ENCODE measurements at places on chromosomes 5 and 9.

DNA sequence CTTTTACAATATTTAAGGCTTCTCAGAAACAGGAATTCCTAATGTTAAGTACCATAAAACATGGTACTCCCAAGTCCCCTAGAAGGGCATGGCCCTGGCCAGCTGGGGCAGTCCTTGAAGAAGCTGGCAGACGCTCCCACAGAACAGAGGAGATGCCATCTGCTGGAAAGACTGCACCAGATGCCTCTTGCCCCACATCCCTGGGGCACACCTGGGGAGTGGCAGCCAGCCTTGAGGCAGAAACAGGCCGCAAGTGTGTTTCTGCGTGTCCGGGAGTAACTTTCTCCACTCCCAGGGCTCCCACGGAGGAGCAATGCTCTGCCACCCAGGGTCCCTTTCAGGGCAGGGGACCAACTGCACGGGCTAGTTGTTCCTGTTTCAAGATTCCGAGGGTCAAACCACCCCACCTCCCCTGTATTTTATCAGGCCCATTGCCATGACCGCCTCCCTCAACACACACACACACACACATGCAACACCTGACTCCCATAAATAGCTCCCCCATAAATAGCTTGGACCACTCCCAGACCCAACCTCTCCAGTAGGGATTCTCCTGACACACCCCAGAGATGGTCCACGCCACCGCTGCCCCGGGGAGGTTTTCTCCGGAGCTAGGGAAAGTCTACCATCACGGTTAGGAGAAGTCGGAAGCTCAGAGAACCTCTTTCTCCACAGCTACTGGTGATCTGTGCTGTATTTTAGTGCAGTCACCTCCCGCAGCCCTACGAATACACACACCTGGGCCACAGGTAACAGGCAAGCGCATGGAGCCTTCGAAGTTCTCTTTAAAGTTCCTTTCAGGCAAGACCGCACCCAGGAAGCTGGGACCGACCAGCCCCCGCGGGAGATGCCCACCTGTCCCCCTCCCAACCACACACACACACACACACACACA, 1.5 kb downstream of the SPOCK1 start:
- DNase-seq, result no peak

- no peak for DNase-seq
Measured at GRCh38 chr9:69932901-69933300, 110.7 kb upstream of the MAMDC2 start.

GRCh38 chr9:16341177-16341576, 529.3 kb downstream of the BNC2 start:
- DNase-seq, result no peak

DNA sequence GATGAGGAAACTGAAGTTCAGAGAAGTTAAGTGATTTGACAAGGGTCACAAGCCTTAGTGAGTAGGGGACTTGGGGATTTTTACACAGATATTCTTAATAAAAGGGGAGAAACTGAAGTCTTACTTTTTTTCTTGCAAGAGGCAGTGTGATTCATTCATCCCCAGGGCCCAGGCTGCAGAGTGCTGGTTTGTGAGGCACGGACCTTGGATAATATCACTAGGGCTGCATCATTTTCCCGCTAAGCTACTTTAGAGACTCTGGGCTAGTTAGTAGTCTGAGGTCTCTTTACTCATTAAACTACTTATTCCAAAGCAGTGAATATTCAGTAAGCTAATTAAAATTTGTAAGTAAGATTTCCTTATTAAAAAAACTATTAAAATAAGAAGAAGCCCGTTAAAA, 195.0 kb downstream of the PBX3 start:
- no peak for DNase-seq

DNA sequence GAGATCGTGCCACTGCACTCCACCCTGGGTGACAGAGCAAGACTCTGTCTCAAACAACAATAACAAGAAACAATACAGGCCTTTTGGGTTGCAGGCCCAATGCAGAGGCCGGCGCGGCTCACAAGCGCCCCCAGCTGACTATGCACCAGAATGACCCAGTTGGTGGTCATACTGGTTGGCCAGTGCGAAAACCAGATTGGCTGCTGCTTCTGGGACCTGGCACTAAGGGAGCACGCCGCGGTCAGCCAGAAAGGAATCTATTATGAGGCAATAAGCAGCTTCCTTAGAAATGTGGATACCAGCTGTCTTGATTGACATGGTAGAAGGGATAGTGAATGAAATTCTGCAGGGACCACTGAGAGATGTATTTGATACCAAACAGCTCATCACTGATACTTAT, 35.0 kb downstream of the RANBP17 start:
- DNase-seq, result no peak

DNA sequence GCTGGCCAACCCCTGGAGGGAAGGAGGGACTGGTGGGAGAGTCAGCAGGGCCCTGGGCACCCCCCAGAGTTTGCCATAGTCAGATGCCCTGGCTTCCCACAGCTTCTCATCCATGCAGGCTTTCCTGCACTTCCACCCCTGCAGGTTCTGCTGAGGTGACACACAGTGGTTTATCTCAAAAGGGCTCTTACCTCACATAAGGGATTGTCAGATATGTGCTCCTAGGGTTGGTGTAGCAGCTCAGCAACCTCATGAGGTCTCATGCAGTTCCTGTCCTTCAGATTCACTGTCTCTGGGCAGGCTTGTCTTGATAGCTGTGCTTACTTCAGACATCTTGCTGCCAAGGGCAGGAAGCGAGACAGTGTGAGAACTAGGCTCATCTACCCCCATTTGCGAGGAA, 143.4 kb downstream of the KDM4C start:
- no peak for DNase-seq

GRCh38 chr9:6655036-6655435, 9.5 kb upstream of the GLDC start:
- DNase-seq, result no peak

- DNase-seq, result no peak
Measured at GRCh38 chr9:76613974-76614373, 150.3 kb upstream of the PCA3 start.

- DNase-seq, result no peak
Measured at GRCh38 chr5:86500947-86501346, 116.8 kb upstream of the COX7C start.

- DNase-seq, result no peak
Measured at GRCh38 chr5:127723571-127723970, 20.4 kb downstream of the CCDC192 start.

DNA sequence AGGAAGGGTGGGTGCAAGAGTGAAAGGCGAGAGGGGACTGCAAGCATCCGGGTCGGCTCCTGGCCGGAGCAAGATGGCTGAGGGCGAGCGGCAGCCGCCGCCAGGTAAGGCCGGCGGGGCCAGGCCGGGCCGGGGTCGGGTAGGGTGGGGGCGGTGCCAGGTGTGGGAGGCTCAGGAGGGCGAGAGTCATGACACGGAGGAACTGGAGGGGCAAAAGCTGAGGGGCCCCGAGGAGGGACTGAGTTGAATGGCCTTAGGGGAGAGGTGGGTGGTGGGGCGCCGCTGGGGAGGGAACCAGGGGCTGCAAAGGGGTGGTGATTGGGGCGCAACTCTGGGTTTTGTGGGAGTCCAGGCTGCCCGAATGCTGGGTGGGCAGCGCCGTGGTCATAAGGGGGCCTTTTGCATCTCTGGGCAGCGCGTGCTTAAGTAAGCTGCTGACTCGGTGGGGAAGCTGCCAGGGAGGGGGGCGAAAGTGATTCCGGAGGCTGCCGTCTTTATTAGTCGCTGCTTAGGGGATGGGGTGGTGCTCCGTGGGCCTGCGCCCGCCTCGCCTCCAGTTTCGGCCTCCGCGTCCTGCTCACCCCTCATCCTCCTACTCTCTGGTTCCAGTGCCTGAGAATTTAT, 425 bp downstream of the PTPA start:
- peak; percentile 18 for DNase-seq

GRCh38 chr5:600886-601541, 11.1 kb upstream of the CEP72 start:
- DNase-seq, result no peak

- peak; percentile 38 for DNase-seq
Measured at GRCh38 chr5:14206028-14206725, 63.0 kb downstream of the TRIO start.

DNA sequence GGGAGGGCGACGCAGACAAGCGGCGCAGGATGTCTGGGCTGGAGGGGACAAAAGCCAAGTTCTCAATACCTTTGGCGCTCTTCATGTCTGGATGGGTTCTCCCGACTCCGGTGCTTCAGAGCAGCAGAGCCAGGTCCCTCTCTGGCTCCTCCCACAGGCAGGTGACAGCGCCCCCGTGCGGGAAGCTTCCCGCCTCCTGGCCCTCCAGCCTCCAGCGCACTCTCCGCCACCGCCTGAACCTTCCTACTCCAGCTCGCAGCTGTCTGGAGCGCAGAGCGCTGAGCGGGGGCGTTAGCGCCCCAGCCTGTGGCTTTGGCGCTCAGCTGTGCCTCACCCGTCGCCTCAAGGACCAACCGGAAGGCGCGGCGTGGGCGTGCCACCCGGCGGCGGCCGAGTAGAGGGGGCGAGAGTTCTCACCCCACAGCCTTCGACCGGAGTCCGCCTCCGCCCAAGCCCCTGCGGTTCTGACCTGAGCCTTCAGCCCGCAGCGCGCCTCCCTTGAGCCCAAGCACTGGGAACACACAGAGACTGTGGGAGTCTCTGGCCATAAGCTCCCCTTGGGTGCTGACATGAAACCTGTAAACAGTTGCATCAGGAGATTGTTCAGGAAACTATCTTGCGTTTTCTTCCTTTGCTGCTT, at the start of gene SLCO4C1:
Gene SLCO4C1 (minus strand): TSS at position 107 of the 640 bp plus-strand sequence. CDS start 22 bp downstream, at position 85.
- peak; percentile 61 for DNase-seq

GRCh38 chr5:16229357-16229940, 49.9 kb upstream of the MARCHF11 start:
- DNase-seq, result no peak

DNA sequence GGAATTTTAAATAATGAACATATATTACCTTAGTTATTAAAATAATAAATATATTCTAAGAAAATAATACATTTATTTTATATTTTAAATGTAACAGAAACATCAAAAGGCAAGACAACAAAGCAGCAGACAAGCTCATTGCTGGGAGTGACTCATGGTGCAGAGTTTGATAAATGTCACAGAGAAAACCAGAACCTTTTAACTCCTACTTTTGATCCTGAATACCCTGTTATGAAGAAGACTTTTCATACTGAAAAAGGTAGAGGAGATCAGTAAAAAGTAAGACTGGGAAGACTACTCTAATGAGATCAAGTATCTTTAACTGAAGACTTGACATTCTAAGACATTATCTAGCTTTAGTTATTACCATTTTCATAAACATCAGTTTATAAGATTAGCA, 99.0 kb upstream of the GNA14 start:
- DNase-seq, result no peak

DNA sequence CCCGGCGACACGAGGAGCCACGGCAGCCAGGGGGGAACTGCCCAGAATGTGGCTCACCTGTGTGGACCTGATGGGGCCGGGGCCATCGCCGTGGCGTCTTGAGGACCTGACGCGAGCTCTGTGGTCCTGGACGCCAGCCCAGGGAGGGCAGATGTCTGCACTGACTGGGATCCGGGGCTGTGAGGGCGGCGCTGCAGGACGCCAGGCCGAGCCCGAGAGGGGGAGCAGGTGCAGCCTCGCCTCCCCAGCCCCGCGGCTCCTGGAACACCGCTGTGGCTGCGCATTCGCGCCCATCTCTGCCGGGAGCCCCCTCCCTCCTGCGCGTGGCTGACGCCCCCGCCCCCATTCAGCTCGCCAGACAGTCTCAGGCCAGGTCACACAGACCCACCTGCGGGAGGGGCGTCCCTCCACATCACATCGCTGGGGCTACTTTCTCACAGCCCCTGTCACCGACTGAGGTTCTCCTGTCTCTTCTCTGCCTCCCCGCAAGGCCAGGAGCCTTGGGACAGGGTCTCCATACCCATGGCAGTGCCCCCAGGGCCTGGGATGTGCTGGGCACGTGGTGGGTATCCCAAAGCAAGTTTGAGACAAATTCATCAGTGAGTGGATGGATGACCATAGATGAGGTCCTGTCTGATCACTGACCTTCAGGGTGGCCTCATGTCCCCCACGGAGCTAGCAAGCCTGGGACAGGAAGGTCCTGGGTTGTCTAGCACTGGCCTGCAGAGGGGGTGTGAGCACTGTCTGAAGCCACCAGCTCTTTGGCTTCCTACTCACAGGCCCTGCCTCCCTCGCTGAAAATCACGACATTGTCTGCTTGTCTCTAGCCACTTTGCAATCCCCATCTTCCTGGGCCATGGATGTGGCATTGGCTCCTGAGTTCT, 47.3 kb downstream of the RASGEF1C start:
- no peak for DNase-seq

GRCh38 chr5:56321236-56321881, 88.2 kb upstream of the ANKRD55 start:
- no peak for DNase-seq

GRCh38 chr9:97695995-97696802, 941 bp downstream of the XPA start:
- DNase-seq, result no peak

DNA sequence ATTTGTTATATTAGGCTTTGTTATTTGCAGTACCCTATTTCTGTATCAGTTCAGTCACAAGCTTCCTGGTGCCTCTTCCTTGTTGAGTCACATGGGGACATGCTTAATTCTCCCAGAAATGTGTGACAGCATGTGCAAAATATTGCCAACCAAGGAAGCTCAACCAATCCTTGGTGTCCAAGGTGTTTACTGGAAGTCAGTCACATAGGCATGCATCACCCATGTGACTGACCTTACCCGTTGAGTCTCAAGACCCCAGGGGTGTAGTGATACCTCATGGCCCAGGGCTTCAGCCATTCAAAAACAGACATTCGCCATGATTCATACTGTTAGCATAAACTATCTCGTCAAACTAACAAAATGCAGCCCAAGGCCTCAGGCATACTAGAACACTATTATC, 9.3 kb upstream of the ANKDD1B start:
- DNase-seq, result peak; percentile 88

GRCh38 chr5:149205625-149206523, 64.6 kb downstream of the ABLIM3 start:
- DNase-seq, result peak; percentile 99

- DNase-seq, result no peak
Measured at GRCh38 chr5:93378073-93378472, 202.9 kb downstream of the NR2F1-AS1 start.

DNA sequence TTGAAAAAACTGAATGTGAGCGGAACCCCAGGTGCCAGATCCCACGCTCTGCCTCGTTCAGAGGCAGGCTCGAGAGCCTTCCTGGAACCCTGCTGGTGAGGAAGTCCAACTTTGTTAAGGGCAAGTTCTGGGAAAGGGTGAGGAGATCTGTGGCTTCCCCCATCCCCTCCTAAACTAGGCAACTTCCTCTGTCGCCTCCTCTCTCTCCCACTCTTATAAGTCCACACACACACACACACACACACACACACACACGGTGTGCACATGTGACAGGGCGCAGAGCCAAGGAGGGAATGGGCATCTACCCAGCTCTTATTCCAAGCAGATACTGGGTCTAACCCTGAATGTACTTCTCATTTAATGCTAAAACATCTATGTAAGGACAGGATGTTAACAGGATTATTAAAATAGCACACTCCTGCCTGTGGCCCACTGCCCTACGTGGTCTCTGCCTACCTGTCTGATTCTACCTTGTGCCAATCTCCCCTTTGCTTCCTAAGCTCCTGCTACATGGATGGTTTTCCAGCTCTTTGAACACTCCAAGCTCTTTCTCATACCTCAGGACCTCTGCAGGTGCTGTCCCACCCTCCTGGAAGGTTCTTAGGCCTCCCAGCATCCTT, 72.4 kb upstream of the FBXW11 start:
- DNase-seq, result no peak

GRCh38 chr9:86643946-86644674, 289.9 kb upstream of the TUT7 start:
- DNase-seq, result no peak

- DNase-seq, result no peak
Measured at GRCh38 chr5:68710514-68710913, 383.3 kb upstream of the SLC30A5 start.

- DNase-seq, result no peak
Measured at GRCh38 chr9:75962013-75962661, 71.7 kb downstream of the PCSK5 start.

Data from SJSA1 (cell line).